ENCODE measurements at places on chromosomes 13 and 19.

DNA sequence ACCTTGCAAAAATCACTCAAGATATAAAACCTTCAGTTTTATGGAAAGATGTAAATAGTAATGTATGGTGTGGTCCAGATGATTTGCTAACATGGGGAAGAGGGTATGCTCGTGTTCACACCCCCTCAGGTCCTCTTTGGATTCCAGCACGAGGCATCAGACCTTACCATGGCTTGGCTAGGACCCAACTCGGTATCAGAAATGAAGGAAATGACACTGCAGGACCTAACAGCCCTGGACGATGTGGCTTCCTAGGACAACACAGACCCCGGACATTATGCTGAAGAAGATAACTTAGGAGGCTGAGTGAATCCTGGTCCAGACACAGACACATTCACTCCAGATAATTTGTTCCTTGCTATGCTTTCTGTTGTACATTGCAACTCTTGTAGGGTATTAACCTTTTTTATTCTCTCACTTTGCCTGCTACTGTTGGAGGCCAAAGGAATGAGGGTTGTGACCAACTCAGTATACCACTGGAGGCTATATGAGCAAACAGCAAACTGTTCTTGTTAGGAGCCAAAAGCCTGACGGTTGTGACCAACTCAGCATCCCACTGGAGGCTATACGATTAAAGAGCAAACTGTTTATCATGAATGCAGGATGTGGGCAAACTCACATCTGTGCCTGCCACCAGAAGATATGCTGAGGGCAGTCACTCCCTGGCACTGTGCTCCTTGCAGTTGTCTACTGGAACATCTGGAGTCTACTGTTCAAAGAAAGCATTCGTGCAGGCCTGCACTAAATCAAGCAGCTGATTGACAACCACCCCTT is 121.7 kb downstream of the ZNF429 start:
- DNase-seq, result no peak

GRCh38 chr19:2449019-2449418 is 7.7 kb downstream of the LMNB2 start:
- DNase-seq, result no peak

GRCh38 chr19:6011206-6011605 is 33.3 kb upstream of the RANBP3 start:
- no peak for DNase-seq

- DNase-seq, result no peak
These were observed 14.2 kb downstream of the RB1 start for GRCh38 chr13:48317511-48318376.

GRCh38 chr19:12721656-12722565 is 1.8 kb downstream of the TNPO2 start:
- peak; percentile 65 for DNase-seq

- DNase-seq, result no peak
These were observed 848 bp upstream of the CEBPA start for GRCh38 chr19:33302974-33303790.

DNA sequence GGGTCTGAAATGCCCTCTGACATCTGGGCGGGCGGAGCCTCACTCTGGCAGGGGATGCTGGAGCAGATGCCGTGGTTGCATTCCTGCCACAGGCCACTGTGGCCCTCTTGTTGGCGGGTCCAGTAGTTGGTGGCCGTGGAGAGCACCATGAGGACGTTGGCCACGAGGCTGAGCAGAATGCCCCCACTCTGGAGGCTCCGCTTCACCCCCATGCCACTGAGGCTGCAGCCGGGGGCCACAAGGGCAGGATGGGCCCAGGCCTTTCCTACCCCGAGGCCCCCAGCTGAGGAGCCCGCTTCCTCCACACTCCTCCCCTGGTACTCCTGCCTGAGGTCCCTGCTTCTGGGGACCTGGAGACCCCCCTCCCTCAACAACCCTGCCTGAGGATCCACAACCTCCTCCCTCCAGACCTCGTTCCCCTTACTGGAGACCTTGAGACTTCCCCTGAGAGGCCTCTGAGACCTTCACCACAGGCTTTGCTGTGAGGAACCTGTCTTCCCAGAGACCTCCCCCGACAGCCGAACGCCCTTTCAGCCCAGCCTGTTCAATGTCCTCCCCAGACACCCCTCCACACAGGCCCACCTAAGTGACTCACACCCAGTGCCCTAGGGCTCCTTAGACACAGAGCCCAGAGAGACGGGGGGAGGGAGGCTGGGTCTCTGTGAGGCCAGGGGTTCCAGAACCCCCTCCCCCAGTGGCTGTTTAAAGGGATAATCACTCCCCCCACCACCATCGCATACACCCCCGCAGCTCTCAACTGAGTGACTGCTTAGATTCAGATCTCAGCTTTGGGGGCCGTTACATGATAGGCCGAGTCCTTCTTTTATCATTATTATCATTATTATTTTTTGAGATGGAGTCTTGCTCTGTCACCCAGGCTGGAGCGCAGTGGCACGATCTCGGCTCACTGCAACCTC is at the start of gene CLDND2:
CLDND2 (minus strand) TSS at position 638 of the 917 bp plus-strand sequence; CDS start at position 212, 426 bp downstream.
- no peak for DNase-seq

DNA sequence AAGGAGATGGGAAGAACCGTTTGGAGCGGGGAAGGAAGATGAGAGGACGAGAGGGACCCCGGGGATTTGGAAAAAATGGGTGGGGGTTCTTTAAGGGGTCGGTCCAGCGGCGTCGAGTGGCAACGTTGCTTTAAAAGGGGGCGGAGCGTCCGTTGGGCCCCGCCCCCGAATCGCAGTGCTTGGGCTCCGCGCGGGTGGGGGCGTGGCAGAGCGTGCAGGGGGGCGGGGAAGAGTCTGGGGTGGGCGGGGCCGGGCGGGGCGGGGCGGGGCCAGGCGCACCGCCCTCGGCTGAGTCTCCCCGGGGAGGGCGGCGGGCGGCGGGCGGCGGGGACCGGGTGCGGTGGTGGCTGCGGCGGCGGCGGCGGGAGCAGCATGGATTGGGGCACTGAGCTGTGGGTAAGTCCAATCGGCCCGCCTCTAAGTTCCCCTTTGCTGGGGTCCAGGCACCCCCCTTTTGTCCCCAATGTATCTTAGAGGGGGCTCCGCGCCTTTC is at the start of gene TRIP10:
TRIP10 (plus strand) TSS at position 291 of the 493 bp plus-strand sequence; CDS start at position 373, 82 bp downstream.
- peak; percentile 47 for DNase-seq

DNA sequence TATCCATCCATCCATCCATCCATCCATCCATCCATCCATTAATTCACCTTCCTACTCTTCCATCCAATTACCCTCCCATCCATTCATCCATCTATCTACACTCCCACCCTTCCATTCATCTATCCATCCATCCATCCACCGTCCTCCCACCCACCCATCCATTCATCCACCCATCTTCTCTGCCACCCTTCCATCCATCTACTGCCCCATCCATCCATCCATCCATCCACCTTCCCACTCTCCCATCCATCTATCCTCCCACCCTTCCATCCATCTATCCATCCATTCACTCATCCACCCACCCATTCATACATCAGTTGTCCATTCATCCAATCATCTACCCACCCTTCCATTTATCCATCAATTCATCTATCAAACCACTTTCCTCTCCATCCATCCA is 54.3 kb downstream of the NWD1 start:
- DNase-seq, result no peak

- peak; percentile 12 for DNase-seq
These were observed 710 bp upstream of the BTBD2 start for GRCh38 chr19:2016041-2016807.

DNA sequence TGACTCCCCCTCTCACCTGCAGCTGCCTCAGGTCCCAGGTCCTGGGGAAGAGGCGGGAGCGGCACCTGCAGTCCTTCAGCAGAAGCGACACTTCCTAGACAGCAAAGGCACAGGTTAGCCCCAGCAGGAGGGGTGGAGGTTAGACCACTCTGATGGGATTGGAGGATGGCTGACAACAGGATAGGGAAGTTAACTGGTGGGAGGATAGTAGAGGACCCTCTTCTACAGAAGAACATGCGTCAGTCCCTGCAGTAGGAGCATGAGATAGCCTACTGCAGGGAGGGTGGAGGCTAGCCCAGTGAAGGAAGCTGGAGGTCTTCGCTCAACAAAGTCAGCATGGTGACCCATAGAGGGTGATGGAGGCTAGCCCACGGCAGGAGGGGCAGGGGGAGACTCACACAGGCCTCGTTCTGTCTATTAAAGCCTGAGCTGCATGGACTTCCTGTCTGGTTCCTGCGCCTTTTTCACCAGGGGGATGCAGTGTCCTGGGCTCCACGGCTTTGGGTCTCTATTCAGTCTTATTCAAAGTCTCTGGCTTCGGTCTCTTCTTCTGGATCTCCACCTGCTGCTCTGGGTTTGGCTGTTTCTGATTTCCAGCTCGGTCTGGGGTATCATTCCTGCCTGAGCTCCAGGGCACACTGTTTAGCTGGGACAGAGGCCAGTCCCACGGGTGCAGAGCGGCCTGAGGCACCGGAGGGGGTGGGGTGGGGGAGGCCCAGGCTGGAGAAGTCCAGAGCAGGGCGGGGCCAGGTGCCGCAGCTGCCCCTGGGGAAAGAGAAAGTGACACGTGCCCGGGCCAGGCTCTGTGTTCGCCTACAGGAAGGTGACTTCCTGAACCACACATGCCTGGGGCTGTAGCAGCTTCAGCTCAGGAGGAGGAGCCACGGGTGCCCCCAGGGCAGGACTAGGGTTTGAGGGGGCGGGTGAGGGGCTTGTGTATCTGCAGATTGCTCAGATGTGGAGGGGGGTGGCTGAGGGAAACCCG is 7.3 kb downstream of the IFNL3 start:
- no peak for DNase-seq

- DNase-seq, result no peak
These were observed 31.7 kb downstream of the GPX4 start for GRCh38 chr19:1135454-1135853.

DNA sequence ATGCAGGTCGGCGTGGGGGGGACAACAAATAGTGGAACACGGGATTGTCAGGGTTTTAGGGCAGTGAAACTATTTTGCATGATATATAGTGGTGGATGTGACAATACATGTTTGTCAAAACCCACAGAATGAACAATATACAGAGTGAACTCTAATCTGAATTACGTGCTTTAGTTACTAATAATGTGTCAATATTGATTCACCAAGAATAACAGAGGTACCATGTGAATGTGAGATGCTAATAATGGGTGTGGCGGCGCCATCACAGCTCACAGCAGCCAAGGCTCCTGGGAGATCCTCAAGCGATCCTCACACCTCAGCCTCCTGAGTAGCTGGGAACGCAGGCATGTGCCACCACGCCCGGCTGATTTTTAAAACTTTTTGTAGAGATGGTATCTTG is 12.9 kb downstream of the ELAVL1 start:
- DNase-seq, result no peak

GRCh38 chr19:33290956-33291622 is 11.2 kb downstream of the CEBPA start:
- no peak for DNase-seq

DNA sequence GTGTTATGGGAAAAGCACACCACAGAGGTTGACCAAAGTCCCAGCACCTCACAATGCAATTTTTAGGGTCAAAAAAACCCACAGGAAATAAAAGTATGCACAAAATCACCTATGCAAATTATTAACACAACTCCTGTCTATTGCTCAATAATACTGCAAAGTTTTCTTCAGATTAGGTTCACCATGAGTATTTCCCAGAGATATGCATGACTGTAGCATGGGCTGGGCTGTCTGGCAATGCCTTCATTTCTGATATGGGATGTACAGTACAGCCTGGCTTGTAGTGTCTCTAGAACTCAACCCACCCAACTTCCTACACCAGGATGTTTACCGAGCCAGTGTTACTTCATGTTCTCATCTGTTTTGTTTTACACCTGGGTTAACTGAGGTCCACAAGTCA is 698.7 kb upstream of the ARGLU1 start:
- DNase-seq, result no peak

GRCh38 chr13:44232774-44233173 is 140.8 kb upstream of the SERP2 start:
- DNase-seq, result no peak

GRCh38 chr19:1074544-1075283 is 7.7 kb downstream of the ARHGAP45 start:
- DNase-seq, result no peak

DNA sequence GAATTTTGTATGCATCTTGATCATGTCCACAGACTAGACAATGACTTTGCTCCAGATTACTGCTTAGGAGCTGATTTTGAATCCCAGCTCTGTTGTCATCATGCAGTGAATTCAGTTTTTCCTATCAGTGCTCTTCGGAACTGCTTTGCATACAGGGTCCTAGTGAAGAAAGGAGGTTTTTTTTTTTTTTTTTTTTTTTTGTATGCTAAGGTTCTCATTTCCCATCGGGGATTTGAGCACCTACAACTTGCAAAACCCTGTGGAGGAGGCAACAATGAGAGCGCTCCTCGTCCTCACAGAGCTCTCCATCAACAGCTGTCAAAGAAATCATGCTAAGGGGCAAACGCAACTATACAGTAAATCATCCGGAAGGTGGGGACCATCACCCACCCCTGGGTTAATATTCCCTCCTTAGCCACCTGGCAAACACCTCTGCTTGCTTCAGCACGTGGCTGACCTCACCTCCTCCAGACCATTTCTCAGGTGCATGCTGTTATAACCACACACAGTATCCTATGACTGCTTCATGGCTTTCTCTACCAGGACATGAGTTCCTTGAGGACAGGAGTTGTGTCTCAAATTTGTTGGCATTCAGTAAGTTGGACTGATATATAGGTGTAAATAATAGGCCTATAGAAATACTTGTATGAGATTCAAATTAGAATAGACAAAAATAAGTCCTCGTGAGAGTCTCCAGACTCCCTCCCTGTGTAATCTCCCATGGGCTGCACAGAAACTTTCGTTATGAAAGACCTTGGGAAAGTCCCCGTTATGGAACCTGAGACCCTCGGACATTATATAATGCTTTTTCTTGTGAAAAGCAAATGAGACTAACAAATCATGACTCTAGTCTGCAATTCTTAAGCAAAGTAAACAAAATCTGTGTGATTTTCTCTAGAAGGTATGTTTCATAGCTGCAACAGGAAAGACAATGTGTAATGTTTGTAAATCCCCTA is 113.8 kb downstream of the KATNAL1 start:
- DNase-seq, result no peak

- no peak for DNase-seq
These were observed 10.5 kb downstream of the ZIC2 start for GRCh38 chr13:99991828-99992775.

GRCh38 chr13:36051082-36051481 is 80.1 kb downstream of the DCLK1 start:
- no peak for DNase-seq

GRCh38 chr13:111916201-111916600 is 150.7 kb upstream of the SOX1 start:
- DNase-seq, result no peak

GRCh38 chr13:106177146-106177545 is 358.3 kb downstream of the EFNB2 start:
- no peak for DNase-seq

DNA sequence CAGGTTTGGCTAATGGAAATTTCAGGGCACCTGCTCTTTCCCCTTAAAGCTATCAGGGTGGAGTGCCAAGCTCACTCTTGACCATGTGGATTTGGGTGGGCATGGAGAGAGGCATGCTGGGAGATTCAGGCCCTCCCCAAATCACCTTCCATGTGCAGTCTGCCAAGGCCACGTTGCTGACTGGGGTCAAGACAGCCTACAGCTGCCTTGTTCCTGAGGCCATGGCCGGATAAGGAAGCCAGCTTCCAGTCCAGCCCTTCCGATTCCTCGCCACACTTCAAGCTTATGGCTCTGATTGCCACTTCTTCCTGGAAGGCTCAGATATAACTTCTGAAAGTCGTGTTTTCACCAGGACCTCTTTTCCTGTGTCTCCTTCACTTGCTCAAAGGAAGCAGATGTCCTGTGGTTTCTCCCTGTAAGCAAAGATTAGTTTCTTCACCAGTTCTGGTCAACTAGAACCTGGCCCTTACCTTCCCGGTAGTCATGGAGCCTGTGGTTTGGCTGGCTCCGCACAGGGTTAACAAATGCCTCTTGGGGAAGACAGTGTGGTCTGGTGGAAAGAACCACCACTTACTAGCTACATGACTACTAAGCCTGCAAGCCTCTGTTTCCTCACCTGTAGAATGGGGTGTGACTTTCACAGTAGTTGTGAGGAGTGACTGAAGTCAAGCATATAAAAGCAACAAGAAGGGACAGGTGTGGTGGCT is 16.1 kb upstream of the TPT1 start:
- DNase-seq, result no peak
